Large intestine (tissue), 12 donors: ENCODE measurements at places on chromosomes 6 and 20. TPM values are rescaled to one million over a fixed set of nuclear protein-coding genes. Genes with fewer than 3 reads are reported as not detected.

GRCh38 chr6:727856-728255, 34.9 kb upstream of the EXOC2 start:
- no peak for DNase-seq
- no peaks in the 10 kb centered on the region for H3K4me1 ChIP-seq
- H3K36me3 ChIP-seq: no peaks in the 10 kb centered on the region
- H3K27me3 ChIP-seq: peaks cover 33% of the 10 kb centered on the region
- no peak overlapping the region for H3K27ac ChIP-seq
- no peak overlapping the region for H3K4me3 ChIP-seq

DNA sequence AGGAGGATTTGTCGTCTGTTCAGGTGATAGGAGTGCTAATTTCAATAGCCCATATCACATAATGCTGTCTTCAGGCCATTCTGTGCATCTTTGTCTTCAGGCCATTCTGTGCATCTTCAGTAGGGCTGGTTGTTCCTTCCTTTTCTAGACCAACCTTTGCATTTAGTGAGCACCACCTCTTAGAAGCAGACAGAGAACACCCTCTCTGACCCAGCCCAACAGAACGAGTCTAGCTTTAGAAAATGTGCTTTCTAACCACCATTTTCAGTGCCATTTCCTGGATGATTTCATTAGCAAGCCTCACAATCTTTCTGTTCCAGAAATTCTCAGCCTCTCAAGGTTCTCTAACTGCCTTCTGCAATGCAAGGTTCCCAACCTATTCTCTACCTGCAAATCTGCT, 215.3 kb upstream of the KCNQ5 start:
- no peaks in the 10 kb centered on the region for H3K4me1 ChIP-seq
- H3K4me3 ChIP-seq: no peak overlapping the region
- no peaks in the 10 kb centered on the region for H3K36me3 ChIP-seq
- no peak for DNase-seq

Gene ULBP1
- polyA plus RNA-seq: 0.03 TPM

DNA sequence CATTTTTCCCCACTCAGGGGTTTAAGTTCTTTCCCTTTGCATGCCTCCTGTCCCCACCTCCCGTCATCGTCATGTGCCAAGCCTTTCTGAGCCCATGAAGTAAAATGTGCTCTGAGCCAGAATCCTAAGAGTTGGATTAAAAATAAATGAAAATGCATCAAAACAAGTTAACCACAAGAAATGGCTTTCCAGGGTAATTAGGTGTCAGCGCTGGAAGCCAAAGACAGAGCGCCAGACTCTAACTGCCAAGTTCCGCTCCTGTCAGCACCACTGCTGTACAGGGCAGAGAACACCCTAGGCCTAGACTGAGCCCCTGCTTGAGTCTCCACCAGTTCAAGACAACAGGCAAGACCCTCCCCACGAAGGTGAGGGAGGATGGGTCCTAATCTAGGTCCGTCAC, 5.5 kb upstream of the C20orf202 start:
- no peak overlapping the region for H3K27ac ChIP-seq
- H3K4me3 ChIP-seq: no peak overlapping the region
- H3K4me1 ChIP-seq: peaks cover 12% of the 10 kb centered on the region
- no peaks in the 10 kb centered on the region for H3K27me3 ChIP-seq
- no peaks in the 10 kb centered on the region for H3K36me3 ChIP-seq

- H3K27me3 ChIP-seq: no peaks in the 10 kb centered on the region
- H3K27ac ChIP-seq: peak overlapping the region; percentile 71
- H3K4me1 ChIP-seq: peaks cover 27% of the 10 kb centered on the region
- no peak for DNase-seq
- H3K36me3 ChIP-seq: no peaks in the 10 kb centered on the region
These were observed 84.8 kb downstream of the MRPL14 start for GRCh38 chr6:44042261-44042988.

Gene MYLK2
- 0.21 TPM for polyA plus RNA-seq

GRCh38 chr6:157151029-157151428, 172.3 kb downstream of the TMEM242 start:
- no peak for DNase-seq
- H3K4me1 ChIP-seq: no peaks in the 10 kb centered on the region
- H3K36me3 ChIP-seq: peaks cover 36% of the 10 kb centered on the region
- H3K27ac ChIP-seq: no peak overlapping the region

- no peaks in the 10 kb centered on the region for H3K4me1 ChIP-seq
- DNase-seq: no peak
- H3K36me3 ChIP-seq: no peaks in the 10 kb centered on the region
- H3K27me3 ChIP-seq: no peaks in the 10 kb centered on the region
These were observed 73.7 kb upstream of the CITED2 start for GRCh38 chr6:139448051-139448649.

GRCh38 chr20:3932681-3933080, 43.5 kb downstream of the PANK2 start:
- peaks cover 15% of the 10 kb centered on the region for H3K36me3 ChIP-seq
- peak; percentile 75 for DNase-seq
- no peaks in the 10 kb centered on the region for H3K27me3 ChIP-seq
- peaks cover 7% of the 10 kb centered on the region for H3K4me1 ChIP-seq
- H3K27ac ChIP-seq: peak overlapping the region; percentile 18
- no peak overlapping the region for H3K4me3 ChIP-seq

GRCh38 chr6:15521582-15521981, 141.2 kb downstream of the DTNBP1 start:
- no peaks in the 10 kb centered on the region for H3K4me1 ChIP-seq
- DNase-seq: no peak
- H3K36me3 ChIP-seq: peaks cover 76% of the 10 kb centered on the region
- H3K4me3 ChIP-seq: no peak overlapping the region
- no peaks in the 10 kb centered on the region for H3K27me3 ChIP-seq
- H3K27ac ChIP-seq: no peak overlapping the region

DNA sequence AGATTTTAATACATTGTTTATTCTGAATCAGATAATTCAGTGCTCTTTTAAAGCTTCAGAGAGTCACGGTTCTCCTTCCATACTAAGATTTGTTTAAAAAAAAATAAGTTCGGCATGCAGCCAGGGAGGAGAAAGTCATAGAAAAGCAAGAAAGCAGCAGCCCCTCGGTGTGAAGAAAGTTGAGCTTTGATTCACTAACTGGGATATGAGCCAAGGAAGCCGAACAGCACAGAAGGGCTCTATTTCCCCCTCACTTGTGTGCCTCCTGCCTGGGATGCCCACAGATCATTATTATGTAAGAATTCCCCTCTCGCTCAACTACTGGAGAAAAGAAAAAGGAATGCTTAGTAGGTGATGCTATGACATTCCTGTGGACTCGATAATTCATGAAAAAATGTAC, 69.3 kb upstream of the SYNJ2 start:
- H3K27ac ChIP-seq: no peak overlapping the region
- no peak for DNase-seq
- H3K4me3 ChIP-seq: no peak overlapping the region
- no peaks in the 10 kb centered on the region for H3K27me3 ChIP-seq

Gene WFDC5
- polyA plus RNA-seq: not detected

DNA sequence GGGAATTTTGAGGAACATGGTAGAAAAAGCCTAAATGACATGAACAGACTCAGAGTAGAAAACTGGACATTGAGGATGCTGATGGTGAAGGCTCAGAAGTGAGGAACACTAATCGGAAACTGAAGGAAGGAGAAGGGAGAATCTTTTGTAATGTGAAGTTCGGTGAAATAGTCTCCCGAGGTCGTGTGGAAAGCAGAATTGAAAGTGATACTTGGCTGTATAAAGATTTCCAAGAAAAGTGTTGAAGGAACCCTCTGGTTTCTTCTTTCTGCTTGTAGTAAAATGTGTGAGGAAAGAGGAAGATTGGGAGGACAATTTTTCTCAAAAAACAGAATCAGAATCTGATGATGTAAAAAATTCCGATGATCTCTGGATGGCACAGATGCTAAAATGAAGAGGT, 115.4 kb downstream of the LAMP5 start:
- H3K27ac ChIP-seq: no peak overlapping the region
- H3K4me1 ChIP-seq: no peaks in the 10 kb centered on the region
- no peak overlapping the region for H3K4me3 ChIP-seq
- H3K27me3 ChIP-seq: no peaks in the 10 kb centered on the region
- no peak for DNase-seq

Gene GFRAL
- 0.04 TPM for polyA plus RNA-seq

GRCh38 chr20:62294516-62294915, 8.3 kb upstream of the ADRM1 start:
- H3K27me3 ChIP-seq: no peaks in the 10 kb centered on the region
- DNase-seq: no peak
- no peaks in the 10 kb centered on the region for H3K4me1 ChIP-seq

DNA sequence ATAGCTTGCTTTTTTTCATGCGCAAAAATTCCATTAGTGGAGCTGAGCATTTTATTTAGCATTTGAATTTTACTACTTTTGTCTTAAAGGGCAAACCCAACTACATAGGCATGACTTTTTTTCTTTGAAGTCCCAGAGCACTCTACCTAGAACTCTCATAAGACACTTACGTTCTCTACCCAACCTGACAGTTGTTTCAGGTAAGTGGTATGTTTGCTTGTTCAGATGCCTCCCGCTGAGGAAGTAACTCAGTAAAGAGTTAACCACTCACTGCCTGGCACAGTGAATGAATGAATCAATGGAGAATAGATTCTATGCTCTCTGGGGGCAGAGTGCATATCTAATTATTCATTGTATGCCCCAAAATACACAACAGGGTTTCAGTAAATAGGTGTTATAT, 212.3 kb upstream of the PRDM1 start:
- H3K27me3 ChIP-seq: no peaks in the 10 kb centered on the region
- H3K27ac ChIP-seq: no peak overlapping the region
- no peak overlapping the region for H3K4me3 ChIP-seq
- no peak for DNase-seq
- H3K4me1 ChIP-seq: peaks cover 3% of the 10 kb centered on the region
- H3K36me3 ChIP-seq: no peaks in the 10 kb centered on the region

- H3K27ac ChIP-seq: no peak overlapping the region
- no peak for DNase-seq
- no peak overlapping the region for H3K4me3 ChIP-seq
- H3K27me3 ChIP-seq: peaks cover 27% of the 10 kb centered on the region
- no peaks in the 10 kb centered on the region for H3K4me1 ChIP-seq
- H3K36me3 ChIP-seq: no peaks in the 10 kb centered on the region
These were observed 100.6 kb downstream of the PCSK2 start for GRCh38 chr20:17327185-17328148.

- no peaks in the 10 kb centered on the region for H3K4me1 ChIP-seq
- no peak overlapping the region for H3K4me3 ChIP-seq
These were observed 118.6 kb upstream of the DOK5 start for GRCh38 chr20:54356801-54357200.

DNA sequence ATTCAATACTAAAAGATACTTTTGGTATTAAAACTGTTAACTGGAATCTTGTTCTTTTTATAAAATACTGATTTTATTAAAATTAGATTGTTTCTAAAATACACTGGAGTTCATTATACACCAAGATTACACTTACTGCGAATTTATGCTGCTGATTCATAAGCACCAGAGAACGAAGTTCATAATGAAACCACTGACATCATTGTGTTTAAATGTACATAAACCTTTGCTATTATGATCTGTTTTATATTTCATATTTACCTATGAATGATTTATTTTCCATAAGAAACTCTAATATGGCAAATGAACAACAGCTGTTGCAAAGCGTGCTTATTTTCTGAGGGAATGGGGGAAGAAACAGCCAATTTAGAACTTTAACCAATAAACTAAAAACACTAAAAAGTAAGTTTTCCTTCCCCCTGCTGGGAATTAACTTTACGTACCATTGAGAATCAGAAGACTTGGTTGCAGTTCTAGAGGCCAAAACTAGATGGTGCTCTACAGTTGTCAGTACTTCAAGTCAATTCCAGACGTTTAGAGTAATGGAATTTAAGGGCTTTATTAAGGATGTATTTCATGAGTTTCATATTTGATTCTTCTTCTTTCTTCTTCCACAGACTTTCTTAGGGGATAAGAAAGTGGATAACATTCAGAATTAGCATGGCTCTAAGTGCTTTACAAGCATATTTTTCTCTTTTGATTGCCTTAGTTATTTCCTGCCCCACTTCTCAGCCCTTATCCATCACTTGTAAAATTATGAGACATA, 30.8 kb upstream of the COL19A1 start:
- H3K4me1 ChIP-seq: no peaks in the 10 kb centered on the region
- H3K27me3 ChIP-seq: no peaks in the 10 kb centered on the region
- peak; percentile 24 for DNase-seq
- no peak overlapping the region for H3K27ac ChIP-seq

Gene TMEM74B
- polyA plus RNA-seq: 58.5 TPM

Gene BPIFB1
- not detected for polyA plus RNA-seq

DNA sequence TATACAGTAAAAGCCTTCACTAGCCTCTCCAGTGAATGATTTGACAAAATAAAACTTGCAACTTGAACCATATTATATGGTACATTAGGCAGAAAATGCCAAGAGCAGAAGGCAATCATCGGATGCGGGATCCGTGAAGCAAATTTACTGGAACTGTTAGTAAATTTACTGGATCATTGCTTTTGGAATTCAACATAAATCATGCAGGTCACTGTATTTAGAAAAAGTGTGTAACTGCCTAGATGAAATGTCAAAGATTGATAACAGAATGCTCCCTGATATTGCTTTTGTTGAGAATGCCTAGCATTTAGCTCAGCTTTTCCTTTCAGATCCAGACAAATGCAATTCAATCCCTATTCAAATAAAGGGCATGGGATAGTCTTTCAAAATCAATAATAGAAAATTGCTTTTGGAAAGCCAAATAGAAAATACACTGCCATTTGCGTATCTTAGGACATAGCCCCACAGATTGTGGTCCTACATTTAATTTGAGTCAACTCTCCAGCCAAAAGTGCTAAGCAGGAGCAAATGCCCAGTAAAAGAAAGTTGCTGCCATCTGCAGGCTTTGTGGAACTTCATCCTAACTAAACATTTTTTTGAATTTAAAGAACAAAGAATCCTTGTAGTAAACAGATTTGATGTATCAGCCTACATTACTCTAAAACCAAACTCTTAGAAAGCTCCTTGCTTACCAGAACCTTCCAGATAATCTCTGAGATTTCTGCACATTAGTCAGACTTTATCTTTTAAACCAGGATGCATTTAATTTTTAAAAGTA, 109.5 kb upstream of the HSF2 start:
- no peaks in the 10 kb centered on the region for H3K36me3 ChIP-seq
- H3K27ac ChIP-seq: no peak overlapping the region
- DNase-seq: no peak
- no peaks in the 10 kb centered on the region for H3K4me1 ChIP-seq

- no peaks in the 10 kb centered on the region for H3K36me3 ChIP-seq
- no peak overlapping the region for H3K27ac ChIP-seq
- no peaks in the 10 kb centered on the region for H3K4me1 ChIP-seq
- H3K27me3 ChIP-seq: no peaks in the 10 kb centered on the region
- no peak for DNase-seq
- no peak overlapping the region for H3K4me3 ChIP-seq
These were observed 48.0 kb downstream of the BMP7 start for GRCh38 chr20:57218489-57218888.

Gene ITPA
- polyA plus RNA-seq: 64.6 TPM

- no peak overlapping the region for H3K4me3 ChIP-seq
- peaks cover under 1% of the 10 kb centered on the region for H3K4me1 ChIP-seq
- DNase-seq: no peak
- no peak overlapping the region for H3K27ac ChIP-seq
- H3K36me3 ChIP-seq: no peaks in the 10 kb centered on the region
These were observed 109.5 kb downstream of the LCA5 start for GRCh38 chr6:79427721-79428120.

Gene SAMD5
- polyA plus RNA-seq: 32.8 TPM

Gene PPARD
- polyA plus RNA-seq: 26.3 TPM

Gene MATN4
- not detected for polyA plus RNA-seq
